Fibroblast of the aortic adventitia (primary cell): ENCODE measurements at places on chromosomes 1 and 21.
A peak's percentile ranks its signal among the peaks of the same experiment; 100 is the strongest.

GRCh38 chr1:200912737-200913407, 18.2 kb downstream of the INAVA start:
- DNase-seq, result no peak

DNA sequence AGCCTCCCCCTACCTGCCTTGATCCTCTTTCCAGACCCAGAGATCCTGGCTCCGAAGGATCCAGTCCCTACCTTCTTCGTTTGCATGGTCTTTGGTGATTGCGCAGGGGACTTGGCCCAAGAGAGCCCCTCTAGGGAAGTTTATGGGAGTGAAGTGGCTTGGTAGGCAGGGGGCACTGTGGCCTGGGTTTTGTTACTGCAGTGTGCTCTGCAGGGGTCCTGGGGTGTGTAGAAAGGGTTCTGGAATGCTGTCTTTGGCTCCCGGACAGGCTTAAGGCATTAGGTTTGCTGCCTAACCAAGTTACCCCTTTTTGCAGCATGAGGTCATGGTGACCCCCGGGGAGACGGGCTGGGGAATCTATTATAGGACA, 3.8 kb downstream of the ATP8B2 start:
- DNase-seq, result peak; percentile 27

DNA sequence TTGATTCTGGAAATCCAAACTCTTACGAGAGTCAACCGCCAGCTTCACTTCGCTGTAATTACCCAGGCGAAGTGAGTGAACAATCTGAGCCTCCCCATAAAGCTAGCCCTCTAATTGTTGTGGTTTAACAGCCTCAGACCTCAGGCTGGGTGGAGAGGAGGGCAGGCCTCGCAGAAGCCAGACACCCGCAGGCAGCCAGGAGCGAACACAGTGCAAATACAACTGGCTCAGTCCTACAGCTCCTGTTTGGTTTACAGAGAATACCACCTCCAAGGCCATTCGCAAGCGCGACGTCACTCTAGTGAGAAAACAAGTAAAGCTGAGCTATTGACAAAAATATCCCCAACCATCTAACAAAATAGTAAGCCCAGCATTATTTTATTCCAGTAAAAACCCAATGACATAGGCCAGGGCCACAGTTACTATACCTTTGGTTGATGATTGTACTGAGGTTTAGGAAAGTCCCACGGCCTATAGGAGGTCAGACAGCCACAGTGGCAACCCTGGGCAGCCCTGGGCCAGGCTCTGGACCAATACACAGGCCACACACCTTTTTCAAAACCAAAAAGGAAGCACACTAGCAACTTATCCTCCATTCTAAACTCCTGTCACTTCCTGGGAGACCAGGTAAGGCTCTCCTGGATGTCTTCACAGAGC, 163.3 kb downstream of the ETS2 start:
- no peak for DNase-seq

DNA sequence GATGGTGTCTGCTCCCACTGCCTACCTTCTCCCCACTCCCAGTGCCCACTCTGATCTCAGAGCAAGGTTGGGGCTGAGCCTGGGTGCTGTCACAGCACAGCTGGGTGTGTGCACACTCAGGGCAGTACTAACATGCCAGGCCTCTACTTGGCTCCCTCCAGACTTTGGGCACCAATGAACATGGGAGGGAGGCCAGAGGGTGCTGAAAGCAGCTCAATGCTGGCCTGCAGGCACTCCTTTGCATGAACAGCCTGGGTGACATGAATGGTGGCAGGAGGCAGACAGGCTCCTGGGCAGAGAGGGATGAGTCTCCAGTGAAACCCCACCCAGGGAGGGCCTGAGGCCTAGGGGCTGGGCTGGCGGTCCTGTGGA, 25.8 kb upstream of the DENND1B start:
- no peak for DNase-seq

- DNase-seq, result no peak
Measured at GRCh38 chr1:42887366-42887765, 41.0 kb downstream of the ZNF691 start.
